Activated CD4-positive, alpha-beta T cell treated with anti-CD3 and anti-CD28 coated beads, Interleukin-2, amount 10 ng/mL, durations not matched to agents 24 days and 14 days (primary cell): ENCODE measurements at places on chromosomes 7 and 10.

GRCh38 chr7:106169821-106170610 is 57.9 kb upstream of the SYPL1 start:
- DNase-seq, result no peak

- no peak for DNase-seq
These were observed 92.8 kb downstream of the WDR37 start for GRCh38 chr10:1148855-1149605.

DNA sequence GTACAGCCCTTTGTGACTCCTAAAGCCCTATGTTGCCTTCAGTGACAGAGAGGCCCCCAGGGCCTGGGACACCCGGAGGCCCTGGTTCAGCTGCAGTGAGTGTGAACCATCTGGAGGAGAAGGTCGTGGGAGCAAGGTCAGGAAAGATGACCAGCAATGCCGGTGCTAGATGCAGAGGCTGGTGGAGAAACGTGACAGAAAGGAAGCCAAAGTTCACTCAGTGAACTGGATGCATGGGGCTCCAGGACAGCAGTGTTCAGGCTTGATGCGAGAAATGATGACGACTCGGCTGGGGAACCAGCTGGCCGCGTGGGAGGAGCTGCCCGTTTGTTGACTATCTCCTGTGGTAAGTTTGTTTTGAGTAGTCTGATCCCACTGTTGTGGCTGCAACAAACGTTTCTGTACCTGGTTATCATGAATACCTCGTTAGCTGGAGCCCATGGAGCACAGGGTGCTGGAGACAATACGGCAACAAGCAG is 54.1 kb upstream of the MKRN1 start:
- DNase-seq, result no peak

GRCh38 chr10:131844529-131845084 is 56.2 kb upstream of the PPP2R2D start:
- no peak for DNase-seq

DNA sequence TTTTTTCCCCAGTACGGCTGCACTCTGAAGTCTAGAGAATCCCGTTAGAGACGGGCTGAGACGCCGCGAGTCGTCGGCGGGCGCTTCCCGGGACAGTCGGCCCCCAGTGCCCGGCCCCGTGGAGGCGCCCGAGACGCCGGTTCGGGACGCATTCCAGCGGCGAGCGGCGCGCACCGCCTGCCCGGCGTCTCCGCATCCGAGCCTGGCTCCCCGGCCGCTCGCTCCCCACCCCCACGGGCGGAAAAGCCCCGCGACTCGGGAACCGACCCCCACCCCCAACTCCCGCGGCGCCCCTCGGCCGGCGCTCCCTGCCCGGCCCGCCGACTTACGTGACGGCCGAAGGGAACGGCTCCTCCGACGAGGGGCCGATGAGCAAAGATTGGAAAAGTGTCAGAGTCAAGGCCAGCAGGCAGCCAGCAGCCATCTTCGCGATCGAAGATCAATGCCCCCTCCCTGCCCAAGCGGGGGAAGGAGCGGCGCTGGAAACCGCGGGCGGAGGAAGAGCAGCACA is 486 bp downstream of the CACNA2D1 start:
- no peak for DNase-seq
